ENCODE measurements at places on chromosomes 6 and 20.
A peak's percentile ranks its signal among the peaks of the same experiment; 100 is the strongest.

- DNase-seq = no peak
These were observed 9.3 kb upstream of the POU3F2 start for GRCh38 chr6:98824902-98825599.

DNA sequence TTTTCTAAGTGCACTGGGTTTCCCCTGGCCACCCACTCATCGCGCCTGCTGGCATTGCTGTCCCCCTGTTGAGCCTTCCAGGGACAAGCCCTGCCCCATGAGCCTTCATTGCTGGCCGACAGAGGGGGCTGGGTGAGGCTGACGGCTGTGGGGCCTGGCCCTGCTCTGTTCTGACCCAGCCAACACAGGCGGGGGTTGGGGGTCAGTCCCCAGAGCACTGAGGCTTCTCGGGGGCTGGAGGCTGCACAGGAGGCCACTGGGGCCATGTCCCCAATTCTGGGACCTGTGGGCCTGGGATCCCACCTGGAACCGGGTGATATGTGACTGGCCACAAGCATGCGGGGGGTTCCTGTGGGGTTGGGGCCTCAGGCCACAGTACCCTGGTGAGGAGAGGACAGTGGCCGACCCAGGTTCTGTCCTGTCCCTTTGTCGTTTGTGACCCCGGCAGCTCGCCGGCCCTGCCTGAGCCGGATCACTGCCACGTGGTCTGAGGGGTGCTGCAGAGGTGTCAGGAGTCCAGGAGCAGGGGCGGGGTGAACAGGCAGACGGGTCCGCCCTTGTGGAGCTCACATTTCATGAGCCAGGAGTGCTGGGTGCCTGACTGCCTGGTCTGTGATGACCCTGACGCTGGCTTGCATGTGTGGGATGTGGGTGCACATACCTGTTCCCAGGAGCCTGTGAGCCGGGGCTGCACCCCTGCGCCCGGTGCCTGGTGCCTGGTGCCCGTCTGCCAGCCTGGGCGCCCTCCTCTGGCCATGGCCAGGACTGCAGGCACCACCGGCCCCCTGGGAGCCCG, 2.1 kb upstream of the COL20A1 start:
- no peak for DNase-seq

GRCh38 chr6:56482525-56482924, 160.2 kb downstream of the DST start:
- no peak for DNase-seq

GRCh38 chr6:129490521-129491255, 219.3 kb downstream of the ARHGAP18 start:
- peak; percentile 91 for DNase-seq

- DNase-seq = no peak
These were observed 61.9 kb upstream of the TAGAP start for GRCh38 chr6:159106627-159107241.

DNA sequence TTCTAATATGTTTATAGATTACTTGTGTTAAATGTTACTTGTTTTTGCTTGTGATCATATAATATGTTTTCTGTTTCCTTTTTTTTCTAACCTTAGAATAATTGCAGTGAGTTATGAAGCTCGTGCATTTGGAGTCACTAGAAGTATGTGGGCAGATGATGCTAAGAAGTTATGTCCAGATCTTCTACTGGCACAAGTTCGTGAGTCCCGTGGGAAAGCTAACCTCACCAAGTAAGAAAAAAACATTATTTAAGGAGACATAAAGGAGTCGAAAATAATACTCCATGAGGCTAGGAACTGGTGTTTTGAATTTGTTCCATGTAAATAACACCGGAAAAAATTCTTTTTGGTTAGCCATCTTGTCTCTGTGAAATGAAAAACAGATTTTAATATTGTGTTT, 6.9 kb downstream of the POLH start:
- no peak for DNase-seq

- DNase-seq = peak; percentile 82
These were observed 578 bp downstream of the RGL2 start for GRCh38 chr6:33297956-33298772.

GRCh38 chr20:621125-621756, 11.1 kb upstream of the TCF15 start:
- DNase-seq = no peak

GRCh38 chr20:45459606-45460005, 9.9 kb upstream of the WFDC2 start:
- DNase-seq = no peak

DNA sequence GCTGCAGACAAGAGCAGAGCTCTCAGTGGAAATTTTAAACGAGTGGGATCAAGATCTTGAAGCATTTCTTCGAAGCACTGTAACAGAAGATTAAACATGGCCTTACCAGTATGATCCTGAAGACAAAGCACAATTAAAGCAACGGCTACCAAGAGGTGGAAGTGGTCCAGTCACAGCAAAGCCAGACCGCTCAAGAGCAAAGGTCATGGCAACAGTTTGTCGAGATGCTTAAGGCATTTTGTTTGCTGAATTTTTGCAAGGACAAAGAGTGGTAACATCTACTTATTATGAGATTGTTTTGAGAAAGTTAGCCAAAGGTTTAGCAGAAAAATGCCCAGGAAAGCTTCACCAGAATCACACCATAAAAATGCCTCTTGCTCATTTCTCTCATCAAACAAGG, 153.4 kb upstream of the CARMIL1 start:
- no peak for DNase-seq

DNA sequence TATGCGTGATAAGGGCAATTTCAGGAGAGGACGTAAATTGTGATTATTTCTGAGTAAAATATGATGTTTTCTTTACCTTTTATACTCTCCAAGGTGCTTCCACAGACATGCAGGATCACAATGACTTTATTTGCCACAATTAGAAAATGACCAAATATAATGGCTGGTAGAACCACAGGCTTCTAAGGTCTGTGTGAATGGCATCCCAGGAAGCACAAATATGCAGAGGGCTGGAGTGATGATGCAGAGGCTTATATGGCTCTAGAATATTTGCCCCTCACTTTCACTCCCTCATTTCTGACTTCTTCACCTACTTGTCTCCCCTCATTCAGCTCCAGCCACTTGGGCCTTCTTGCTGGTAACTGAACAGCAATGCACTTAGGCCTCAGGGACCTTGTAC, 502.1 kb upstream of the MAP3K7 start:
- DNase-seq = no peak

- no peak for DNase-seq
These were observed 14.3 kb downstream of the KIF13A start for GRCh38 chr6:17972978-17973622.

- no peak for DNase-seq
These were observed 735.0 kb downstream of the EPHA7 start for GRCh38 chr6:92684386-92684785.

DNA sequence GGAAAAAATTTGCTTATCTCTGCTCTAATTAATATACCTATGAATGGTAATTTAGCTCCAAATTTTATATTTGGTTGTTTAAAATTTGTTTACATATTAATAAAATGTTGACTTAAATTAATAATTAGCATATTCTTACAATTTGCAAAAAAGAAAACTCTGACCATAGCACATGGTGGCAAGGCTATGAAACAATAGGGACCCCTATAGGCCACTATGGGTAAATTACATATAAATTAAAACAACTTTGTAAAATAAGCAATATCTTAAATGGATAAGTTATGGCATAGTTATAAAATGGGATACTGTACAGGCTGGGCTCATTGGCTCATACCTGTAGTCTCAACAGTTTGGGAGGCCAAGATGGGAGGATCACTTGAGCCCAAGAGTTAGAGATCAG, 76.0 kb downstream of the MKKS start:
- DNase-seq = no peak

- no peak for DNase-seq
These were observed 28.7 kb downstream of the ECT2L start for GRCh38 chr6:138824482-138825144.

GRCh38 chr6:35320031-35320410, 22.3 kb upstream of the PPARD start:
- DNase-seq = no peak

- no peak for DNase-seq
These were observed 74.7 kb downstream of the PTCHD4 start for GRCh38 chr6:48036316-48036715.

DNA sequence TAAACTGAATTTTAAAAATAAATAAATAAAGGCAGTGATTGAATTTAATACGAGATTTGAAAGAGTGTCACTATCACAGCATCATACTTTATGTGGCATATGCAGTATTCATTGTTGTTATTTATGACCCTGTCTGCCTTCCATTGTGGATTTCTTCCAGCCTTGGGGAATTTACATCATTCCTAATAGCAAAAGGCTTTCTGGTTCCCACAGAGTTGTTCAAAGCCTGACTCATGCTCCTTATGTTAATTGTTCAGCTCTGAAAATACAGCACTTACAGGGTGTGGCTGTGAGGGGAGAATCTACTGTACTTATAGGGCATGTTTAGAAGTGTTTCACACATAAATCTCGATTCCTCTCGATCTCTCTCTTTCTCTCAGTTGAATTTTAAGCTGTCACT, 54.4 kb downstream of the JAG1 start:
- DNase-seq = peak; percentile 74

- no peak for DNase-seq
These were observed 438.6 kb downstream of the PKHD1 start for GRCh38 chr6:51648774-51649173.

GRCh38 chr6:26311012-26311384, 54.0 kb upstream of the BTN3A2 start:
- DNase-seq = peak; percentile 63

DNA sequence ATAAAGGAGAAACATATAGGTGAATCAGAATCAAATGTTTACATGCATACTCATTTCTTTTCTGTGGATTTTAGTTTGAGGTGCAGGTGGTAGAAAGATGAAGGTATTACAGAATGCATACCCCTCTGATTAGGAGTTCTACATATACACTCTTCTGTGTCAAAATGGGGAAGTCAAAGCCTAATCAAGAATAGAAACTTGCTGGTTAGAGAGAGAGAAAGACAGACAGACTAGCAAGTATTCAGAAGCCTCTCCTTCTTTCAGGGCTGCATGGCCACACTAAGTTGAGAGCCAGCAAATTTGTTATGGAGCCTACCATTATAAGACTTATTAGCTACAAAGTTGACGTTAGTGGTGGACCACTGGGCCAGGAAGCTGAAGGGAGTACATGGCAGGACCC, 358.3 kb upstream of the EYS start:
- DNase-seq = no peak

DNA sequence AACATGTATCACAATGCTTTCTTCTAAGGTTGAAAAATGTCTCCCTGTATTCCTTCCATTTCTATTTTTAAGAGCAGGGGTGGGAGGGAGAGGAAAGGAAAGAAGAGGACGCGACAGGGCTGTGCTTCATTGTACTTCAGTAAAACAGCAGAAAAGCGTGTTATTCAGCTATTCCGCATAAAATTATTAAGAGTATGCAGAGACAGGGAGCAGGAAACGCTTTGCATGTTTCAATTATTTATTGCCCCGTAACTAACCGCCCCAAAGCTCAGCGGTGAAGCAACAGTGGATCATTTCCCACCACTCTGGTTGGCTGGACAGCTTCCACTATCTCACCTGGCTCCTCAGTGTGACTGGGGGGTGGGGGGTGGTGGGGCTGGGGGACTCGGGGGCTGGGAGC, 188.9 kb downstream of the TTLL2 start:
- DNase-seq = no peak

DNA sequence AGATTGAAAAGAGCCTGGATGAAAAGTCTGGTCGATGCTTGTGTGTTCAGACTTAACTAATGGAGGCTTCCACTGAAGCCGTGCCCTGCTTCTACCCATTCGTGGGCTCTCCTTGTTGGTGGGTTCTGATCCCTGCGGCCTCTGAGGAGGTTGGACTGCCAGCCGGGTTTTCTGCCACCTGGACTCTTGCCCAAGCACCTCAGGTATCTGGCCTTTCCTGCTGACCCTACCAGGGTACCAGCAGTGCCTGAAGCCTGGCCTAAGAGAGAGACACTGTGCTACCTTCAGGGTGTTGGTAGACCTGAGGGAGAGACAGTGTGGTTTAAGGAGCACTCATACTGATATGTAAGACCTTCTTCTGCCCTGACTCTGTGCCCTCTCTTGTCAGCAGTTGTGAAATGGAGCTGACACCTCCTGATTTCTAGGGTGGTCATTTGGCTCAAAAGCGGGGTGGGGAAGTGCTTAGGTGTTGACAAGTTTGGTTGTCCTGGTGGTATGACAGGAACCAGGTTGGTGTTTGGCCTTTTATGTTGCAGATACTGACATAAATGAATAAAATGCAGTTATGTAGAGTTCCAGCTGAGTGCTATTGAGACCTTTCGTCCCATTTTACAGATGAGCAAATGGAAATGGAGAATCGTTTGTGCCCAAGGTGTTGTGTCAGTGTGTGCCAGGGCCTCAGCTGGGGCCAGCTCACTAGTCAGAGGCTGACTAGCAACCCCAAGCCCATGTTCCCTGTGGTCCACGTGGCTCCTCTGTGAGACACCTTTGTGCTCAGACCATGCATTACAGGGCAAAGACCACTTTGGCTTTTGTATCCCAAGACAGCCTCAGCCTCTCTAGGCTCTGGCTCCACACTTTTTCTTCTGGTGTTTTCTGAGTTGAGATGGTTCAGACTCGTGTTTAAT, 3.1 kb downstream of the PLCG1 start:
- DNase-seq = no peak

- DNase-seq = peak; percentile 86
These were observed 21.2 kb upstream of the NFATC2 start for GRCh38 chr20:51563486-51564332.

DNA sequence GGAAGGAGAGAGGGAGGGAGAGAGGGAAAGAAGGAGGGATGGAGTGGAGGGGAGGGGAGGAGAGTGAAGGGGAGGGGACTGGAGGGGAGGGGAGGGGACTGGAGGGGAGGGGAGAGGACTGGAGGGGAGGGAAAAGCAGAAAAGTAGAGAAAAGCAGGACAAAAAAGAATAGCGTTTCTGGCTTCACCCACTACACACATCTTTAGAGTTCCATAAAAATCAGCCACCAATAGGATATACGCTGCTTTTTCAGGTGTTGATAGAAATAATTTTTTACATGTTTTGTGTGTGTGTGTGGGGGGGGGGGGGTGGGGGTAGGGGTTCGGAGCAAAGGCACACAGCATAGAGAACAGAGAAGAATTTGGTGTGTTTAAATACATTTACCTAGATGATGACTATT, 1259.1 kb downstream of the EPHA7 start:
- no peak for DNase-seq

DNA sequence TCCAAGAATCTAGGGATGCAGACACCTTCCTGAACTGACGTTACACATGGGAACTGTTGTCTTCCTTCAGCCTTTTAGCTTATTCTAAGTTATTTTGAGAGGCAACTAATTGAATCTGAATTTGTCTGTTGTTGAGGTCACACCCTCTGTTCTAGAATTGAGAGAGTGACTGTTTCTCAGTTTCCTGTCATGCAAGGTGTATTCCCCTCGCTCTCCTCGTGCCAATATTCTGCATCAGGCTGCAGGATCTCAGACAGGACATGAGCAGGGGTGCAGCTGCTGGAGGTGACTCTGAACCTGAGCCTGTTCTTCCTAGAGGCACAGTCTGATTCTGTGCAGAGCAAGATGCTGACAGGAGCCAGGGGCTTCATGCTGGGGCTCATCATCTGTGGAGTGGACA, 52.5 kb downstream of the HLA-DPB1 start:
- DNase-seq = no peak
